ENCODE measurements at places on chromosomes 12 and 14.

DNA sequence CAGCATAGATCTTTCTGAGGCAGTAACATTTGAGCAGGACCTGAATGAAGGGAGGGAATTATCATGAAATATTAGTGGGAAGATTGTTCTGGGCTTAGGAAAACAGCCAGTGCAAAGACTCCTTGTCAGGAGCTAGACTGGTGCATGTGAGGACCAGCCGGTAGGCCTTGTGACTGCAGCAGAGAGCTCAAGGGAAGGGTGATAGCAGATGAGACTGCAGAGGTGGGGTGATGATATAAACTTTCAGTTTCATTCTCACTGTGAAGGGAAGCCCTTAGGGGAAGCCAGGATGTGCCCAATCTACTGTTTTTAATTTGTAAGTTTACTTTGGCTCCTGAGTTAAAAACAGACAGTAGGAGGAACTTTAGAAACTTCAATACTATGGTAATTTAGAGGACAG, 12.4 kb downstream of the IL22 start:
- peak; percentile 23 for DNase-seq

GRCh38 chr12:3641428-3642018, 111.4 kb downstream of the CRACR2A start:
- no peak for DNase-seq

- peak; percentile 32 for DNase-seq
Observed at GRCh38 chr12:48542300-48542928, 17.0 kb downstream of the OR8S1 start.

DNA sequence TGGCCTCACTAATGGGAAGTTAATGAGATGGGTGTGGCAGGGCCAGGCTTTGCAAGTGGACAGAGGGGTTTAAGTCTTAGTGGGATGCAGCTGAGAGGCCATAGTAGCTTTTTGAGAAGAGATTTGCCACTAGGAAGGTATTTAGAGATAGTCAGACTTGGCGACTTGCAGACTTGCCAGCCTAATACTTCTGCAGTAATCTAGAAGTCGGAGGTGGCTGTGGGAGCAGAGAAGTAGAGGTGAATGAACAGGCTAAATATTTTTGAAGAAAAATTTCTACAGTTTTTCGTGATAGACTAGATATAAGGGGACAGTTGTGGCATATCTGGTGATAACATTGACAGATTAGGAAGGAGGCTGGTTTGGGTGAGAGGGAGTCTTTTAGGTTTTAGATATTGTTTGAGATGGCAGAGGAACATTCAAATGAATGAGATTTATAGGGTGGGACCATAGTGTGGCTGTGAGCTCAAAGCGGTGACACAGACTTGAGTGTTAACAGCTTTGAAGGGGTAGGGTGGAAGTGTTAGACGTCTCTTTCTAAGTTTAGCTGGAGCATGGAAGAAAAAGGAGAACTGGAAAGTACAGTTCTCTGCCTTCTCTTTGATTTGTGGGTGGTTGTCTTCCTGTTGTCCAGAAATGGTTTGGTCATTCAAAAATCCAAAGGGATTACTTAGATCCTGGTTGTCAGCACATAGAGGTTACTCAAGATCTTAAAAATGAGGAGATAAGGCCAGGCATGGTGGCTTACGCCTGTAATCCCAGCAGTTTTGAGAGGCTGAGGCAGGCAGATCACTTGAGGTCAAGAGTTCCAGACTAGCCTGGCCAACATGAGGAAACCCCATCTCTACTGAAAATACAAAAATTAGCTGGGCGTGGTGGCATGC, 44.9 kb downstream of the MAPKAPK5 start:
- no peak for DNase-seq

- no peak for DNase-seq
Observed at GRCh38 chr12:69569236-69569635, 16.0 kb upstream of the CCT2 start.

GRCh38 chr14:79407572-79407971, 803.7 kb downstream of the DIO2 start:
- DNase-seq, result no peak

DNA sequence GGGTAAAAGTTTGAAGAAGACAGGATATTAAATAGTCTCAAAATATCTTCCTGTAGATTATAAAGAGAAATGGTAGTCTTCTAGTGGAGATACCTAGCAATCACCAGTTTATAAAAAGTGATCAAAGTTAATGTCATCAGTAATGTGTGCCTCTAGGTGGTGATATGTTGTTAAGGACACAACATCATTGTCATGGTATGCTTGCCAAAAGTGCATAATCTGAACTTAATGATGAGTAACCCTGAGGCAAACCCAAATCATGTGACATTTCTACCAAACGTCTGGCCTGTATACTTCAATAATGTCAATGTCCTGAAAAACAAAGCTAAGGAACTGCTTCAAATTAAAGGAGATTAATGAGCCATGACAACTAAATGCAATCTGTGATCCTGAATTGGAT, 214.7 kb downstream of the PHLDA1 start:
- DNase-seq, result no peak

DNA sequence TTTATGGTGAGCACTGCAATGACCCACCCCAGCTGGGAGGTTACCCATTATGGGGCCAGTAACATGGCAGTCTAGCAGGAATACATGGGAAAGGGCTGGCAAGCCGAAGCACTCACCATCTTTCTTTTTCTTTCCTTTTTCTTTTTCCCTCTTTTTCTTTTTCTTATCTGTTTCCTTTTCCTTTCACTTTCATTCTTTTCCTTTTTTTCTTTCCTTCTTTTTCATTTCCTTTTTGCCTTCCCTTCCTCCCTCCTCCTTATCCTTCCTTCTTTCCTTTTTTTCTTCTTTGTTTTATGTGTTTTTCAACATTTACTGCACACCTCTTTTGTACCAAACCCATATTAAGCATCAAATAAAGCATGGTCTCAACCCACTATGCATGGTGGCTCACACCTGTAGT, 501.1 kb downstream of the MED13L start:
- no peak for DNase-seq
